Esophagus squamous epithelium (tissue), 5 donors: ENCODE measurements at places on chromosomes 12 and 14.

DNA sequence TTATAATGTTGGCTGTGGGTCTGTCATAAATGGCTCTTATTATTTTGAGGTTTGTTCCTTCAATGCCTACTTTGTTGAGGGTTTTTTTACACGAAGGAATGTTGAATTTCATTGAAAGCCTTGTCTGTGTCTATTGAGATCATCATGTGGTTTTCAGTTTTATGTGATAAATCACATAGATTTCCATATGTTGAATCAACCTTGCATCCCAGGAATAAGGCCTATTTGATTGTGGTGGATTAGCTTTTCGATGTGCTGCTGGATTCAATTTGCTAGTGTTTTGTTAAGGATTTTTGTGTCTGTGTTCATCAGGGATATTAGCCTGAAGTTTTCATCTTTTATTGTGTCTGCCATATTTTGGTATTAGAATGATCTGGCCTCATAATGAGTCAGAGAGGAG is 27.6 kb downstream of the SLC2A13 start:
- no peak for DNase-seq

DNA sequence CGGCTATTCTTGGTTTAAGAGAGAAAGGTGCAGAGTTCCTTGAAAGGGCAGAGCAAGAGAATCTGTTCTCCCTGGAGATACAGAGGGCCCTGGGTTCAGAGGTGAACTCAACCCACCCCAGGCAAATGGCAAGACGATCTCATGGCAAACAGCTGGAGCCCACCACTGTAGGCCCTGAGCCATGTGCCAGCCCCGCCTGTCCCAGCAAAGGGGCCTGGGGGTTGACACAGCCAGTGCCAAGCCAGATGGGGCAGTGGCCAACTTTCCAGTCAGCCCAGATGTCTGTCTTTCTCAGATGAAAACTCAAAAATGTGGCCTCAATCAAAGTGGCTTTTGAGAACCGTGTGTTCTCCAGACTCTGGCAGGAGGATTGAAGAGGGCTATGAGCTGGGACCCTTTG is 51.8 kb downstream of the ISCA2 start:
- no peak for DNase-seq

- no peak for DNase-seq
Measured at GRCh38 chr14:26281280-26281998, 316.4 kb downstream of the NOVA1 start.

DNA sequence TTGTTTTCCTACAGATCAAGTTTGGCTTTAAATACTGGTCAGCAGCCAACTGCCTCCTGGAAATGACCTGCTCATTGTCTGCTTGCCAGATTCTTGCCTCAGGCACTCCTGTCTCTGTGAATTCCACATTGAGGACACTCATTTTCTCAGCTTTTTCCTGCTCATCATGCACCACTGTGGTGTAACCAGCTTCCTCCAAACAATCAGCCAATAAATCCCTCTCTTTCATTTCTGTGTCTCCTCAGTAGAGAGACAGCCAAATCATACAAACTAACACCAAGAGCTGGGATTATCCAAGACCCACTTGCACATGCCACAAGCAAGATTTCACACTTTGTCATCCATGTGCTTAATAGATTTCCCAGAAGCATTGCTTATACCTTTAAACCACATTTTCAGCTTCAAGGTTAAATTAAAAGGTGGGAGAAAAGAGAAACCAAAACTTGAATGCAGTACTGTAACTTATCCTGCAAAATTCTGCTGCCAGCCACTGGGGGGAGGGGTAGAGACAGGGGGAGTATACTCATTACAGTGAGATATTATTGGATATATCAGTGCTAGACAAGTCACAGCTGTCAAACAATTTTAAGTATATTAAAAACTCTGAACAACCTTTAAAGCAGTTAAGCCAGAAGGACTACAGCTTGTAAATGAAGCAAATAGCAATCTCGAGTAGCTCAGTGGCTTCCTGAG is 105.0 kb downstream of the PPP2R5E start:
- DNase-seq: no peak

- no peak for DNase-seq
Measured at GRCh38 chr14:75273272-75274049, 5.2 kb upstream of the FOS start.

GRCh38 chr12:84157170-84157569 is 755.4 kb downstream of the SLC6A15 start:
- DNase-seq: no peak

DNA sequence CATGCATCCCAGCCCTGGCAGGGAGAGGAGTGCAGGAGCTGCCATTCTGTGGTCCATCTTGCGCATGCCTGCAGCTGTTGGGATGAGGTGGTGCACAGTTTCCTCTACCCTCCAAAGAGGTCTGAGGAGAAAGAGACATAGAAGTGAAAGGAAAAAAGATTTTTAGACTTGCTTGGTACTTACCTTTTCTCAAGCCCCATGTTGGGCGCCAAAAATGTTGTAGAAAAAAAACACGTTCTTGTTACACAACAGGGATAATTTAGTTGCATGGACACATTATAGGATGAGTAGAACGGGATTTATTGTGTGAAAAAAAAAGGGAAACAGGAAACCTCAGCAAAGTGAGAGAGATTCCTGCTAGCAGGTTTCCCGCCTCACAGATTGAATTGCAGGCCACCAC is 244.4 kb upstream of the GARIN2 start:
- DNase-seq: no peak
